Natural killer cell (primary cell): ENCODE measurements at places on chromosomes 3 and 15. TPM values are rescaled to one million over a fixed set of nuclear protein-coding genes. Genes with fewer than 3 reads are reported as not detected.

DNAH12 gene
- 0.21 TPM for total RNA-seq

DNA sequence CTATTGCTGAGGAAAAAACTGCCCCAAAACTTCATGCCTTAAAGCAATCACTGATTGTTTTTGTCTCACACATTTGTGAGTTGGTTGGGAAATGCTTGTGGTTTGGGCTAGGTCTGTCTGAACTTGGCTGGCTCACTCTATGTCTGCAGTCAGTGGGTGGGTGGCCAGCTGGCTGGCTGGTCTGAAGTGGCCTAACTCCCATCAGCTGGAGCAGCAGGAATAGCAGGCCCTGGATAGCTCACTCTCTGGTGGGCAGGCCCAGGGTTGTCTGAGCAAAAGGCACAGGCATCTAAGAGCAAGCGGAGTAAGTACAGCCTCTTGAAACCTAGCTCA lies 37.7 kb upstream of the PRR20G start:
- no peak for DNase-seq
- no peaks in the 10 kb centered on the region for H3K27me3 ChIP-seq
- H3K36me3 ChIP-seq, result no peaks in the 10 kb centered on the region
- no peak overlapping the region for H3K4me3 ChIP-seq
- no peak overlapping the region for H3K27ac ChIP-seq
- no peaks in the 10 kb centered on the region for H3K4me1 ChIP-seq

- no peak for DNase-seq
- H3K36me3 ChIP-seq, result no peaks in the 10 kb centered on the region
- H3K27ac ChIP-seq, result peak overlapping the region; percentile 41
Observed at GRCh38 chr15:78104119-78104479, 11.7 kb downstream of the SH2D7 start.

DNA sequence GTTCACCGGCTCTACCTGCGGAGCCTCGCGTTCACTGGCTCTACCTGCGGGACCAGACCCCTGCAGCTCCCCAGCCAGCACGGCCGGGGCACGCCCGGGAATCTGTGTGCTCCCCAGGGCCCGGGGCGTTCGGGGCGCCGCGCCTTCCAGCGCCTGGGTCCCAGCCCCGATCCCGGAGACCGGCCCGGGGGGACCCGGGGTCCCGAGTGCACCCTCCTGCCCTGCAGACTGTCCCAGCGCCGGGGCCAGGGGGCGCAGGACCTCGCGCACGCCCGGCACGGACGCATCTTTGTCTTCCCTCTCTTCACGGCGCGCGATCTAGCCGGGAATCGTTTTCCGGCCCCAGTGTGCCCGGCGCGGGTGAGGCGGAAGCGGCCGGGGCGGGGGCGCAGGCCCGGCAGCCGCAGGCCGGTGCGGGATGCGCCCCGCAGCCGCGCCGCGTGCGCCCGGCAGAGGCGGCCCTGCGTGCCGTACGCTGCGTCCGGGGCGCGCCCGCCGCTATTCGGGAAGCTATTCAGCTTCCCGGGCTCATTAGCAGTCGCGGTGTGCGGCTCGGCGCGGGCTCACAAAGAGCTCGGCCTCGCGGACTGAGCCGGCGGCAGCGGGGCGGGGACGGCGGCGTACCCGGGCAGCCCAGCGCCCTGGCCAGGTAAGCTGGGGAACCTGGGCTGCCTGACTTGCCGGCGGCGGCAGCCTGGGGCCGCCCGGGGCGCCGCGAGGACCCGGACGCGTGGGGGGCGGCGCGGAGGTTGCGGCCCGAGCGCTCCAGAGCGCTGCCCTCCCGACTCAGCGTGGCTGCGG lies at the start of gene APBA2:
Gene APBA2, plus strand, starts transcription at position 345 of the 801 bp plus-strand sequence. CDS start 167,911 bp downstream, outside the sequence.
- no peaks in the 10 kb centered on the region for H3K27me3 ChIP-seq
- peaks cover 48% of the 10 kb centered on the region for H3K4me1 ChIP-seq
- H3K27ac ChIP-seq, result no peak within 1 kb of the TSS
- DNase-seq, result peak; percentile 70

DNA sequence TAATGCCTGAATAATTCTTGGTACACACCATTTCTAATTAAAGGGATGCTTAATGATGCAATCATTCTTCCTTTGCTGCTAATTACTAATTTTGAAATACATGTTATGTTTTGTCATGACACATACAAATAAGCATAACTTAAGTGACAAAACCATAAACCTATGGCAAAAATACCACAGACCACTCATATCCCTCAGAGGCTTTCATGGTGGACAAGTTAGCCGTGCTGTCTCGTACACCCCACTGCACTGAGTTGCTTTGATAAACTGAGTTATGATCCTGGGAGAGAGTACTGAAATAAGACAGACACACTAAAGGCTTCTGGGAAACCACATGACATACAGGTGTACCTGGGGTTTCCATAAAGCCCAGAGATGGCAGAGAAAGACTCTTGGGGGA lies 913.8 kb downstream of the FHIT start:
- H3K36me3 ChIP-seq, result no peaks in the 10 kb centered on the region
- H3K27me3 ChIP-seq, result no peaks in the 10 kb centered on the region
- no peak overlapping the region for H3K27ac ChIP-seq
- H3K4me3 ChIP-seq, result no peak overlapping the region
- DNase-seq, result no peak
- no peaks in the 10 kb centered on the region for H3K4me1 ChIP-seq

CHST13 gene
- not detected for total RNA-seq

GRCh38 chr3:137789236-137789635 lies 25.1 kb downstream of the SOX14 start:
- DNase-seq, result no peak
- H3K27me3 ChIP-seq, result no peaks in the 10 kb centered on the region
- H3K27ac ChIP-seq, result no peak overlapping the region
- H3K36me3 ChIP-seq, result no peaks in the 10 kb centered on the region

GRCh38 chr15:101250873-101251829 lies 697 bp downstream of the CHSY1 start:
- DNase-seq, result no peak
- H3K4me1 ChIP-seq, result peaks cover 28% of the 10 kb centered on the region
- peak overlapping the region; percentile 67 for H3K4me3 ChIP-seq
- H3K27me3 ChIP-seq, result no peaks in the 10 kb centered on the region
- H3K36me3 ChIP-seq, result no peaks in the 10 kb centered on the region

NMD3 gene
- 43.6 TPM for total RNA-seq

DNA sequence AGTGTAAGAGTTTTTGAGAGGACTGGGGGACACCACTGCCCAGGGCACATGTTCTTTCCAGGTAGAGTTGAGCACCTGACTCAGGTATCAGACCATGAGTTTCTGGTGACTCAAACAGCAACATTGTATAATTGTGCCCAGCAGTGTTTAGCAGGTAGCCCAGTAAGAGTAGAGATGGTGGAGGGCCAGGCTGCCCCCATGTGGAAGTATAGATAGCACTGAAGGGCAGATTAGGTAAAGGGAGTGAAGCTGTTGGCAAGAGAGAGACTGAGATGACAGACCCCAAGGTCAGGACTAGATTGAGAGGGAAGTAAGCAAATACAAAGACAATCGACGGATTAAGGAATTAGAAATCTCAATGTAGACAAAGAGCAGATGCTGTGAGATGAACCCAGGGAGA lies 74.6 kb downstream of the TRIM42 start:
- no peak for DNase-seq
- no peaks in the 10 kb centered on the region for H3K36me3 ChIP-seq
- peaks cover 10% of the 10 kb centered on the region for H3K4me1 ChIP-seq
- H3K4me3 ChIP-seq, result no peak overlapping the region
- H3K27ac ChIP-seq, result no peak overlapping the region

- no peaks in the 10 kb centered on the region for H3K4me1 ChIP-seq
- no peaks in the 10 kb centered on the region for H3K36me3 ChIP-seq
- no peak overlapping the region for H3K27ac ChIP-seq
- H3K4me3 ChIP-seq, result no peak overlapping the region
- no peaks in the 10 kb centered on the region for H3K27me3 ChIP-seq
- no peak for DNase-seq
Observed at GRCh38 chr3:179526989-179527391, 35.7 kb upstream of the ACTL6A start.

DNA sequence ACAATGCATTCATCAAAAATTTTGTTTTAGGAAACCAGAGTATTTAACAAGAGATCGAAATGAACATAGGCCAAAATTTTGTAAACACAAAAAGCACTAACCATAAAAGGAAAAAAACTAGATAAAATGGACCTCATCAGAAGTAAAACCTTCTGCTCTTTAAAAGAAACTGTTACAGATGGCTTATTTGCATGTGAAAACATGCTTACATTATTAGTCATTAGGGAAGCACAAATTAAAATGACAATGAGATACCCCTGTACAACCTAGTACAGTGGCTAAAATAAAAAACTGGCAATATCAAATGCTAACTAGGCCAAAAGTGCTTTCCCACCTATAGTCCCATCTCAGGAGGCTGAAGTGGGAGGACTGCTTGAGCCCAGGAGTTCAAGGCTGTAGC lies 19.3 kb downstream of the UBR1 start:
- peaks cover 2% of the 10 kb centered on the region for H3K4me1 ChIP-seq
- no peak for DNase-seq
- no peak overlapping the region for H3K4me3 ChIP-seq
- H3K27ac ChIP-seq, result no peak overlapping the region

TICRR gene
- total RNA-seq, result 0.59 TPM

RASL12 gene
- total RNA-seq, result not detected

- peaks cover 47% of the 10 kb centered on the region for H3K4me1 ChIP-seq
- peak overlapping the region; percentile 81 for H3K27ac ChIP-seq
- H3K27me3 ChIP-seq, result no peaks in the 10 kb centered on the region
- H3K36me3 ChIP-seq, result no peaks in the 10 kb centered on the region
Observed at GRCh38 chr3:196192036-196192523, 19.1 kb downstream of the ZDHHC19 start.

GRCh38 chr3:153911116-153911515 lies 210.1 kb upstream of the ARHGEF26 start:
- H3K36me3 ChIP-seq, result no peaks in the 10 kb centered on the region
- no peaks in the 10 kb centered on the region for H3K4me1 ChIP-seq
- no peak for DNase-seq
- H3K27ac ChIP-seq, result no peak overlapping the region
- no peaks in the 10 kb centered on the region for H3K27me3 ChIP-seq

GRCh38 chr15:52256930-52257733 lies 38.5 kb downstream of the MYO5C start:
- no peak overlapping the region for H3K4me3 ChIP-seq
- DNase-seq, result no peak
- no peaks in the 10 kb centered on the region for H3K27me3 ChIP-seq

- no peaks in the 10 kb centered on the region for H3K4me1 ChIP-seq
- DNase-seq, result no peak
- no peak overlapping the region for H3K27ac ChIP-seq
- no peaks in the 10 kb centered on the region for H3K36me3 ChIP-seq
- no peaks in the 10 kb centered on the region for H3K27me3 ChIP-seq
Observed at GRCh38 chr3:192273697-192274010, 453.7 kb downstream of the FGF12 start.

DNA sequence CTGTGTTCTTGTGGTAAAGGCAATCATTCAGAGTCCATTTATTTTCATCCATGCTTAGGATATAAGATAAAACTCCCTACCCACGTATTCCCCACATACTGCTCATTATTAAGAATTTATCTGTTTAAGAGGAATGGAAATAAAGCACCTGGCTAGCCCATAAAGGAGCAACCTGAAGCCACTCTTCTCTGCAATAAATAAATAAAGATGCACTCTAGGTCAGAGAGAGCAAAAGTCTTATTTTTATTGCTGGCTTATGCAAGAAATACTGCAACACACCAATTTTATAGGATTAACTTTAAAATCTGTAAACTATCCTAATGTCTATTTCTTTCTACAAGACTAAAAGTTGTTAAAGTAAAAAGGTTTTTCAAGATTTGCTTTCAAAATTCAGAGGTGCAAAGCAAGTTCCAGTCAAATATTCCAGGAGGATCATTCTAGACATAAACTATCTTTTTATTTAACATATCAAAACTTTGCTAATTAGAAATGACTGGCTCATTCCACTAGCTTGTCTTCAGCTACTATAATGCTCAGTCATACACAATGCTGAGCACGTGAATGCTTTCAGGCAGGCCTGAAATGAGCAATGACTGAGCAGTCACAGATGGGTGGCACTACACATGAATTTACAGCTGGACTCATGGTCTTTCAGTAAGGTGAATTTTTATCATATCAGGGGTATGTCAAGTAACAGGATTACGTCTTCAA lies 7.1 kb downstream of the TJP1 start:
- no peak for DNase-seq
- H3K36me3 ChIP-seq, result no peaks in the 10 kb centered on the region
- no peak overlapping the region for H3K27ac ChIP-seq

GRCh38 chr3:81303321-81303720 lies 458.1 kb downstream of the GBE1 start:
- DNase-seq, result no peak
- no peaks in the 10 kb centered on the region for H3K36me3 ChIP-seq
- no peaks in the 10 kb centered on the region for H3K4me1 ChIP-seq
- no peak overlapping the region for H3K27ac ChIP-seq
- no peak overlapping the region for H3K4me3 ChIP-seq

DNA sequence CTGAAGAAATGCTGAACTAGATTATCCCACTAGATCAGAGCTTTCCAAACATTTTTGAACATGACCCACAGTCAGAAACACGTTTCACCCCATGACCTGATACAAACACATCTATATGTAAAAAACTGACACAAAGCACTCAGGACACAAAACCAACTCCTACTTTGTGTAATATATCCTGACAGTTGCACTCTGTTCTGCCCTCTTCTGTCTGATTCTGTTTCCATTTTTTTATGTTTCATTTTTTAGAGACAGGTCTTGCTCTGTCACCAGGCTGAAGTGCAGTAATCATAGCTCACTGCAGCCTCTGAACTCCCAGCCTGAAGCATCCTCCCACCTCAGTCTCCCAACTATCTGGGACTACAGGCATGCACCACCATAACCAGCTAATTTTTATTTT lies 15.8 kb upstream of the RFTN1 start:
- H3K4me1 ChIP-seq, result no peaks in the 10 kb centered on the region
- H3K27ac ChIP-seq, result no peak overlapping the region
- no peak for DNase-seq
- no peaks in the 10 kb centered on the region for H3K36me3 ChIP-seq
- no peaks in the 10 kb centered on the region for H3K27me3 ChIP-seq

DNA sequence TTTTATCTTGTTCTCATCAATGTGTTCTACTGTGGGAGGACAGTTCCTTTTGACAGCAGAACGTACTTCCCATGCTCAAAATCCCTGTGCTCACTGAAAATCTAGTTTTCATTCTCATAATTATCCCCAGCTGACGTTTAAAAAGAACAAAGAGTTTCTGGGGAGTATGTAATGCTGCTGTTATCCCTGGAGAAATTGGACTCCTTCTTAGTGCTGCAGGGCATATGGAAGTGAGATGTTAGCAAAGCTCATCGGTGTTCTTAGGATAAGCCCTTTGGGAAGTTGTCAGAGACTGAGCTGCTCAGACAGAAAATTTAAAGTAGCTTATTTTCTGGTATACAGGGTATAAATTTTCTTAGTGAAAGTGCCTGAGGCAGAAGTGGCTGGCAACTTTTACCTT lies 66.5 kb downstream of the CDAN1 start:
- no peak for DNase-seq
- H3K4me3 ChIP-seq, result no peak overlapping the region
- H3K36me3 ChIP-seq, result peaks cover 9% of the 10 kb centered on the region
- no peaks in the 10 kb centered on the region for H3K27me3 ChIP-seq

CDHR4 gene
- total RNA-seq, result not detected
